ENCODE measurements at places on chromosomes 2 and 18. TPM values are rescaled to one million over a fixed set of nuclear protein-coding genes. Genes with fewer than 3 reads are reported as not detected.
A peak's percentile ranks its signal among the peaks of the same experiment; 100 is the strongest.

The SETBP1 gene
- 33.1 TPM for total RNA-seq

The TMEM200C gene
- total RNA-seq = 3.3 TPM

The TFCP2L1 gene
- total RNA-seq = 3.1 TPM

The SLC35G4 gene
- total RNA-seq = not detected

The CNTNAP5 gene
- 0.31 TPM for total RNA-seq

The TANC1 gene
- 16.2 TPM for total RNA-seq

The ARHGAP25 gene
- 6.2 TPM for total RNA-seq

The DARS1 gene
- total RNA-seq = 45.7 TPM

The STEAP3 gene
- 5.1 TPM for total RNA-seq

DNA sequence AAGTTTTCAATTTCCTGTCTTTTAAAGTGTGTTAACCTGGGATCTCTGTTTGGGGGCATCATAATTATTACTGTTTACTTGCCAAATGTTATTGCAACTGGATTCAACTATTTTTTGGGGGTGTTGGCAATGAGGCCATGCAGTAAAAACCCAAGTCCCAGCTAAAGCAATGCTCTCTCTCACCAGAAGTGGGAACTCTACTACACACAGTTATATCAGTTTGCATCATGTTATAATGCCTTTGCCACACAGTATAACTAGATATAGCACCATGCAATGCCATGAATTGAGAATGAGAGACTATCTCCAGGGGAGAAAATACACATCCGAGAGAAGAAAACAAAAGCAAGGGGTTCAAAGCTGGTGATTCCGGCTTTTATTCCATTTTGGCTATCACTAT lies 79.0 kb downstream of the GCA start:
- DNase-seq = no peak

- DNase-seq = no peak
Observed at GRCh38 chr18:54150226-54150625, 74.2 kb downstream of the MBD2 start.

GRCh38 chr2:95166065-95166763 lies 605 bp downstream of the ZNF2 start:
- DNase-seq = no peak

- DNase-seq = no peak
Observed at GRCh38 chr2:184215745-184216144, 382.6 kb upstream of the ZNF804A start.

GRCh38 chr18:23812546-23813440 lies 123.5 kb downstream of the LAMA3 start:
- DNase-seq = no peak

DNA sequence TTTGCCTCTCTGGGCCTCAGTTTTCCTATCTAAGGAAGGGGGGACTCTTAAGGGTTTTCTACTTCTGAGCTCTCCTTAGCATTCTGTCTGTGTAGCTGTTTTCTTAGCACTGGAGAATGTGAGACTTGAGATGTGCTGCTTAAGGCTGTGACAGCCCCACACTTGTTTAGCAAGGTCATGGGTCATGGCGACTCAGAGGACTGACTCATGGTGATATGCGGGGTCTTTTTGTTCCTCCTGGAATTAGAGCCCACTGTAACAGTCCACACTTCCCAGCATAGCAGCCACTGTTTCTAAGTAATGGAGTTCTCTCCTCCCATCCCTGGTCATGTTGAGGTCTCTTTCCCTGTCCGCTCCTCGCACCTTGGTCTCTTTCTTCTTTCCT lies 4.1 kb upstream of the LPIN1 start:
- no peak for DNase-seq

DNA sequence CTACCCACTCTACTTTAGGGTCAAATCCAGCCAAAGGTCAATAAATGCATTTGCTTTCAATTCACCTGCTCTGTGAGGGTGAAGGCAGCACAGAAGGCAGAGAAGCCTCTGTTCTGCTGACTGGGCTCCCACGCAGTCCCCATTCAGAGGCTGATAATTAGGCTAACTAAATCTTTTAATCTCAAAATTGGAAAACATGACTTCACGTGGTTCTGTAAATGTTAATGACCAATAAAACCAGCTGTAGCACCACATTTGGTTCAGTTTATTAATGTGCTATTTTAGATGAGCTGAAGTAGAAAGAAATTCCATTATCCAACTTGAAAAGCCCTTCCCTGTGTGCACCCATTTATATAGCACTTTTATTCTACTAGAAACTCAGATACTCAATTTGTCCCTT lies 310.6 kb downstream of the C1D start:
- DNase-seq = no peak

DNA sequence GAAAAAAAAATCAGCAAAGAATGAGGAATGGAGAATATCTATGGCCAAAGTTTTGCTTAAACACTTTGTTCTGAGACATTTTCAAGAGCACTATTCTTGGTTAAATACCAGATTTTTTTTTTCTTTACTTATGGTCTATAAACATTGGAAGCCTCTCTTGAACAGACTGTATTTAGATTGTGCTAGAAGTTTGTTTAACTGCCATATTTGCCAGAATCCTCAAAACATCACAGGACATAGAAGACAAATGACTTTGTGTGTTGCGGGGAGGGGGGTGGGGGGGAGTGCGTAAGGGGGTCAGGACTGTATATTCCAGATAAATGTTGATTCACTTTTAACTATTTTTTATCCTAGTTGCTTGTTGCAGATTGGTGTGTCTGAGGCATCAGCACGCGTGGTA lies 262.0 kb downstream of the MEIS1 start:
- no peak for DNase-seq

GRCh38 chr2:203812294-203813221 lies 55.0 kb upstream of the CTLA4 start:
- no peak for DNase-seq

DNA sequence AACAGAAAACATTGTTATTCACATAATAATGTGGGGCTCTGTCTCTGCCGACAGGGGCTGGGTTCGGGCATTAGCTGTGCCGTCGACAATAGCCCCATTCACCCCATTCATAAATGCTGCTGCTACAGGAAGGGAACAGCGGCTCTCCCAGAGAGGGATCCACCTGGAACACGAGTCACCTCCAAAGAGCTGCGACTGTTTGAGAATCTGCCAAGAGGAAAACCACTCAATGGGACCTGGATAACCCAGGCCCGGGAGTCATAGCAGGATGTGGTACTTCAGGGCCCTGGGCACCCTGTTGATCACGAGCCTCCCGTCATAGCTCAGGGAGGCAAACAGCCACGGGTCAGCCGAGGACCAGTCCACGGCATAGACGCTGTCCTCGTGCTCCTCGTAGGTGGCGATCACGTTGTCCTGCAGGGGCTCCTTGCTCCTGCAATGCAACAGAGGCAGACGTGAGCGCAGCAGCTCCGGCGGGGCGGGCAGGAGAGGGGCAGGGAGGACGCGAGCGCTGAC lies 188.5 kb downstream of the EIPR1 start:
- DNase-seq = no peak

GRCh38 chr2:148680462-148680861 lies 35.9 kb downstream of the EPC2 start:
- no peak for DNase-seq

- peak; percentile 16 for DNase-seq
Observed at GRCh38 chr2:176729706-176730569, 460.7 kb downstream of the MTX2 start.

GRCh38 chr18:13284330-13285027 lies 65.9 kb downstream of the LDLRAD4 start:
- DNase-seq = no peak

DNA sequence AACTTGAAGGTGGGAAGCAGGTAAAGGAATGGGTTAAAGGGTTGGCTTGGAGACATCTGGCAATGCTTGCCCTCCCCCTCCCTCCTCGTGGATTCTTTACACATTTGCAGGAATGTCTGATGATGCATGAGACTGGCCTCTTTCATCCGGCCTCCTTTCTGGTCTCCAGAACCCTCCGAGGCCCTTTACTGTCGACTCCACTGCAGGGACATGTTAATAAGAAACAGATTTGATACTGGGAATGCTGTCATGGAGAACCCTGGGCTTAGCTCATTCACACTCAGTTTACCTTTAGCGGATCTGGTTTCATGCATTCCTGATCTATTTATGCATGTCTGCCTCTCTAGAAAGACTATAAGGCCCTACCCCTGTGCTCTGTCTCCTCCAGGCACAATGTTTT lies 238.7 kb downstream of the TGIF1 start:
- peak; percentile 50 for DNase-seq

DNA sequence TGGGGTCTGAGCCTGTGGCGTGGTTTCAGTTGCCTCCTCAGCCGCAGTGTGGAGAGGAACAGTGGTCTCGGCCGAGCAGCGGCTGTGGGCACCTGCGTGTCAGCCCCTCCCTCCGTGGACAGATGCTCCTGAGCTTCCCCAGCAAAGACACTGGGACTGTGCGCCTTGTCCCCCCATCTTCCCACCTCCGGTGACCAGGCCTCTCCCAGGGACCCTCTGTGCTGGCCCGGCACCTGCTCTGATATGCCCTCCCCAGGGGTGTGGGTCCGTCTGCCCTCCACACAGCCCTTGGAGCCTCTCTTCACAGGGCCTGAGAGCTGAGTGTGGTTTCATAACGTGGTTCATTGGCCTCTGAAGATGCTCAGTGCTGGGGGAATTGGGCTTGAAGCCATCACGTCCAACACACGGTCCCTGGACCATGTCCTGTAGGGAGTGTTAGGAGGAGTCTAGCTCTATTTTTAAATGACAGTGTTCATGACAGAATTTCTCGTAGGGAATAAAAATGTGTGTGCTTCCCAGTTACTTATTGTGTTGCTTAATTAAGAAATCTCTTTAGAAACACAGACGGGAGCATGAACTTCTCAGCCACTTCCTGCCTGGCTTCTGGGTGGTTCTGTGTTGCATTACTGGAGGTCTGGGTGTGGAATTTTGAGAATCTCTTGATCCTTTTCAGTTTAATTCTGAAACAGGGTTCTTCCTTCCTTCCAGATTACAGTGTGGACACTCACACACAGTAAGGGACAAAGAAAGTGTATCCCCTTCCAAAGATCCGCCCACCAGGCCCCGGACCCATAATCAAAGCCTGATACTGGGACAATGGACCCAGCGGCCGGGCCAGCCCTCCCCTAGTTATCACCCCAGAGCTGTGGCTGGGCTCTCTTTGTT lies 110.7 kb downstream of the NFATC1 start:
- no peak for DNase-seq

DNA sequence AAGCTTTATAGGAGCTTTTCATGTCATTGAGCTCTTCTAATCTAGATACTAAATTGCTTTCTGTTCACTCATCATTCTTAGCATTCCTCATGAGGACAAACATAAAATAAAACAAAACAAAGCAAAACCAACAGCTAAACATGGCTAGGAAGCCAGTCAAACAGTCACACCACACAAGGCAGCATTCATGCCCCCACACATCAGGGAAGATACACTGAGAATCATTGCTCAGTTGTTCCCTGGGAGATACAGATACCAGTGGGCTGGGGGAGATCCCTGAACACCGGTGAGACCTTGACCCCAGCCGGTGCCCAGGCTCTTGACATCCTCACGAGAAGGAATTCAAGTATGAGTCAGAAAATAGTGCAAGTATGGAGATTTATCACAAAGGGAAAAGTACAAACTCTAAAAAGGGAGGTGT lies 177.9 kb upstream of the ARL4C start:
- DNase-seq = peak; percentile 57

GRCh38 chr2:67486041-67486796 lies 89.1 kb downstream of the ETAA1 start:
- DNase-seq = no peak

- no peak for DNase-seq
Observed at GRCh38 chr18:21049306-21049705, 62.3 kb downstream of the ROCK1 start.

DNA sequence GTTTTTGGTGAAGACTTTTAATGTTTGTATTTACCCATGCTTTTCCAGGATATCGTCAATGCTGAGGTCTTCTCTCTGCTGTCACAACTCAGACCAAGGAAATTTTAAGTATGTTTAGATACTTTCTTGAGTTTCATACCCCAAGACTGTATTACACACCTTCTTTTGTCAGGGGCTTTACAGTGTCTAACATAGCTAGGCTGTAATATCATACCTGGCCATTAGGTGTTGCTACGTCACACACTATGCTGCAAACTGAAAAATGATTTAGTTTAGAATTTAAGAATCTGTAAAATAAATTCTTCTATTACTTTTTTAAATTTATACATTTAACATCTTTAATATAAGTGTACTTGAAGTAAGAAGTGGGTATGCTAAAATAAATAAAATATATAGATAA lies 358.4 kb upstream of the NRP2 start:
- no peak for DNase-seq

DNA sequence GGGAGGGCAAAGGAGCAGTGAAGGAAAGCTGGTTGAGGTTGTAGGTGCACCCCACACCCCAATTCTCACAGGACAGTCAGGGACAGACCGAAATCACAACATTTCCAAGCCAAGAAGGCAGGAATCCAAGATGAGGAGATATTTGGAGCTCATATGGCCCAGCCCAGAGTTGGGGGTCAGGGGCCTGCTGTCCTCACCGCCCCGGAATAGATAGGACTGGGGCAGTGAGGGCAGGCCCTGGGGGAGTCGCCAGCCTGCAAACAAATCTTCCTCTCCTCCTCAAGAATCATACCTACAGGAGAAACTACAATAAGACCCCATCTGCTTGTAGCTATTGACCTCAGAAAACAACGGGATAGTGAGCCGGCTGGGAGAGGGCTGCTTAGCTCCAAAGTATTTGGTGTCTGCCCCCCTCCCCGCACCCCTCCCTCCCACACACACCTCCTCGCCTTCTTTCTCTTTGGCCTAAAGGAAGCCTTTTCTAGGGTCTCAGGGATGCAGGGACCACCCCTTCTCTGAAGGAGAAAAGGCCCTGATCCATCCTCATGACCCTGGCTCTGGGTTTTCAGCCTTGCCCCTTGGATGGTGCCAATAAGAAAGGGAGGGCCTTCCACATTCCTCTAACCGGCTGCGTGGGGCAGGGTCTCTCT lies 3.8 kb downstream of the EN1 start:
- no peak for DNase-seq

- no peak for DNase-seq
Observed at GRCh38 chr2:176556373-176556772, 287.1 kb downstream of the MTX2 start.

DNA sequence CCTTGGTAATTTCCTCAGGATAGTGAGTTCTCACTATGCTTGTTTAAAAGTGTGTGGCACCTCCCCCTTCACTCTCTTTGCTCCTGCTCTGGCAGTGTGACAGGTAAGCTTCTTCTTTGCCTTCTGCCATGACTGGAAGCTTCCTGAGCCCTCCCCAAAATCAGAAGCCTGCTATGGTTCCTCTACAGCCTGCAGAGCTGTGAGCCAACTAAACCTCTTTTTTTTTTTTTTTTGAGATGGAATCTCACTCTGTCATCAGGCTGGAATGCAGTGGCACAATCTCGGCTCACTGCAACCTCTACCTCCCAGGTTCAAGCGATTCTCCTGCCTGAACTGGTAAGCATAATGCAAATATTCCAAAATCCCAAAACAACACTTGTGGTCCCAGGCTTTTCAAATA lies 80.0 kb downstream of the SOWAHC start:
- DNase-seq = no peak
